ENCODE measurements at places on chromosomes 3 and 15.

DNA sequence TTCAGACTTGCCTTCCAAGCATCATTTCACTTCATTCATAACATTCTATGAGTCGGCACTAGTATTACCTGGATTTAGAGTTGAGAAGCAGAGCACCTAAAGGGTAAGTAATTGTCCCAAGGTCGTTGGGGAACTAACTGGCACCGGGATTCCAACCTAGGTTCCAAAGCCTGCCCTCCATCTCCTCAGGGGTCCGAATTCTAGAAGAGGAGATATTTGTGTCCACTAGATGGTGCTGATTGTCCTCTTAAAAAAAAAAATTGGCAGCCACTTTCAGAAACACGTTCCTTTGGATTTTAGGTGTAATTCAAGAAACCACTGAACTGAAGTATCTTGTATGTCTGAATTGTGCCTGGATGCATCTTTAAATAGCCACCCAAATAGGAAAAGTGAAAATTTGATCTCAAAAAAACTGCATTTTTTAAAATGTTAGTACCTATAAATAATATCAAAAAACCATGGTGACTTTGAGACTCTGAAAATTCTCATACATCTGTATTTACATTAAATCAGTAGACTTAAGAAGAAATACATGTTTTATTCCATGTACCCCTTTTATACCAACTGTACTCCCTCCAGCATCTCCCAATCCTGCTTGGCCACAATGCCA lies 3.9 kb upstream of the FSIP1 start:
- DNase-seq = peak; percentile 10

DNA sequence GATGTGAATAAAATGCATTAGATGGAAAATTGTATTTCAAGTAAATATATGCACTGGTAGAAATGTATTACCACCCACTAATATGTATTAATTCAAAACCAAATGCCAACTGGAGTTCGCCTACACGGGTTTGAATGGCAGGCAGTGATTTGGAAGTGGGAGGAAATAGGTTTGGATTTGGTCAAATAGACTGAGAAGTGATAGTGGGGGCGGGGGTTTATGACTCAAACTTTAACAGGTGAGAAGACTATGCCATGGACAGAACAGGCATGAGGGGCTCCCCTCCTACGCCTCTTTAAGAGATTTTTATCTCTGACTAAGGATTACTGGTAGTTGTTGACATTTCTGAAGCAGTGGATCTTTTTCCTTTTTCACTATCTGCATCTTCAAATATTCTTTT lies 677.8 kb downstream of the NTRK3 start:
- no peak for DNase-seq

DNA sequence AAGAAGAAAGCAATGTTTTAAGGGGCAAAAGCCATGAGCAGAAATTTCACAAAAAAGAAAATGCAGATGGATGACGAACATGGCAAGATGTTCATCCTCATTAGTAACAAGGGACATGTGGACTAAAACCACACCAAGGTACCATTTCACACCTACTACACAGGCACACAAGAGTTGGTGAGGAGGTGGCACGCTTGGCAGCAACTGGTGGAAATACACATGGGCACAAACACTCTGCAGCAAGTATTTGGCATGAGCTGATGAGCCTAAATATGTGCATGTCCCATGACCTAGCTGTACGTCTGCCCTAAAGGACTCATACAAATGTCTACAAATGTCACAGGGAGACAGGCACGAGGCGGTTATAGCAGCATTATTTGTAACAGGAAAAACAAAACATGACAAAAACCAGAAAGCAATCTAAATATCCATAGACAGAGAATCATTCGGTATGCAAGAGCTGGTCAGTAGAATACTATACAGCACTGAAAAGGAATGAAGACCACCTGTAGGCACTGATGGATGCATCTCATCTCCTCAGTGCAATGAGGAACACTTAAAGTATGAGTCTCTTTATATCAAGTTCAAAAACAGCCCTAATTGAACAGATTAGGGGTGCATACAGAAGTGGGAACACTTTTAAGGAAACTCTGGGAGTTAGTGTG lies 11.5 kb upstream of the FBLN2 start:
- no peak for DNase-seq

DNA sequence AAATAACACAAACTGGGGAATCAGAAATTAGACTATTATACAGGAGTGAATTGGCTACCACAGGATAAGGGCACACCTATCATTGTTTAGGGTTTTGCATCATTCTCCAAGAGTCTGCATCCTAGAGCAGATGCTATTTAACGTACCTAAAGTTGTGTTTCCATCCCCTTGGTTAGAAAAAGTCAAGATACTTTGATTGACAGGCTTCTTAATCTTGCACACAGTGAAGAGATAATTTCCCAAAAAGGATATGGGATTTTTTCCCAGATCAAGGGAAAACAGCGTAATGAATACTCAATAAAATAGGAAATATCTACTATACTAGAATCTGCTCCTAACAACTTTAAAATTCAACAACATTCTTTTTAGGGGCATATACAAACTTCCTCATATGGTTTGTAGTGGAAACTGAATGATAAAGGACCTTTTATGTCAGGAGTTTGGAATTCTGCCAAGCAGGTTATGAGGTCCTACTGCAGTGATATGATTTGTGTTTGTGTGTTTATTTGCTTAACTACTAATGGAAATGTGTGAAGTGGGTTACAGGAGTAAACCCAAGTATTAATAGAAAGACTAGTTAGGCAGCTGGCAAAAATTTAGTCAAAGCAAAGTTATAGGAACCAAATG lies 124.1 kb upstream of the MME start:
- no peak for DNase-seq

DNA sequence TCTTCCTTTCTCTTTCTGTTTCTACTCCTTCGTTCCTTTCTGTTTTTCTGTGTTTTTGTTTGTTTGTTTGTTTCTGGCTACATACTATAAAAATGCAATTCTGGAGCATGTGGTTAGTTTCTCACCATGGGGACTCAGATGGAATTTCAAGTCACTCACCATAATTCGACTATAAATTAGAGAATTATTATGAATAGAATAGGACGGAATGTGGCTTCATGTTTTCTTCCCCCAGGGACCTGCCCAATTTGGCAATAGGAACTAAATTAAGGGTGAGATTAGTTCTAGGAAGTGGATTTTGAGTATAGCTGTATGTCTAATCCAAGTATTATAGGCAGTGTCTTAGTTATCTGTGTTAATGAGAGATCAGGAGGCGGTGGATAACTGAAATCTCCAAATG lies 96.9 kb downstream of the THSD4 start:
- DNase-seq = no peak

- DNase-seq = no peak
Measured at GRCh38 chr15:65406424-65407000, 16.2 kb downstream of the IGDCC4 start.

DNA sequence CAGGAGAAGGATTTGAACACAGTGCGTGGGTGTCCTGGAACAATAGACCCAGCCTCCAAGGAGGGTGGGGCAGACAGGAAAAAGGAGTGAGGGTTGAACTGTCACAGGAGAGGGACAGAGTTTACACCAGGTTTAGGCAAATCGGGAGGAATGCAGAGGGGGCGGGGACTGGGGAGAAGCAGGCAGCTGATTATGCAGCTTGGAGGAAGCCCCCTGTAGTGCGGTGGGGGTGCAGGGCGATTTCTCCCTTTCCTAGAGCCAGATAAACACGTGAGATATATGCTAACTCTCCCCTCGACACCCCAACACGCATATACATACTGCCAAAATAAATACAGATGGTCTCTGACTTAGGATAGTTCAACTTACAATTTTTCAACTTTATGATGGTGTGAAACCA lies 108.6 kb upstream of the PRR20G start:
- no peak for DNase-seq

DNA sequence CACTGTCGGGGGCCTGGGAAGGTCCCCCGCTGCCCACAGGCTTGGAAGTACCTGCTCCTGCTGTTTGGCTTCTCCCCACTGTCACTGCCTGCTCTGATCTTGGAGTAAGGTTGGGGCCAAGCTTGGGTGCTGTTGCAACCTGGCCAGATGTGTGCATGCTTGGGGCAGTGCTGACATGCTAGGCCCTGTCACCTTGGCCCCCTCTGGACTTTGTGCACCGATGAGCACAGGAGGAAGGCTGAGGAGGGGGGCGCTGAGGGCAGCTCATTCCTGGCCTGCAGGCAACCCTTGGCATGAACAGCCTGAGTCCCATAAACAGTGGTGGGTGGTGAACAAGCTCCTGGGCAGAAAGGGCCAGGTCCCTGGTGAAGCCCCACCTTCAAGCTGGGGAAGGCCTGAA lies 4.0 kb upstream of the XCR1 start:
- DNase-seq = no peak

- DNase-seq = no peak
Measured at GRCh38 chr3:29701326-29701983, 420.6 kb downstream of the RBMS3 start.

DNA sequence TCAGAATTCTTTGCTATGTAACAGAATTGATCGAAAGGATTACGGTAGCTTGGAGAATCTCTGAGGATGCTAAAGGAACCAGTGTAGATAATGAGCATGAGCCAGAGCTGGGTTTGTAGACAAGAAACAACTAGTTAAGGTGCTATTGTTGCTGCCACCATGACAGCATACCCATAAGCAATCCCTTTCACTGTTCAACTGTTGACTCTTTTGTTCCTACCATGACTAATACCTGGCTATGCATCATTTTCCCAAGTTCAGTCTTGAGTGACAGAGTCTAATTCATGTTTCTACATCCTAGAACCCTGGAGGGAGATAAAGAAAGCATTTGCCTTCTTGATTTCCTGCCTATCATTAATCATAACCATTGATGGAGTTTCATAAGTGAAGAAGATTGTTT lies 600.3 kb downstream of the OTOL1 start:
- DNase-seq = no peak

GRCh38 chr3:190051641-190052040 lies 69.1 kb downstream of the P3H2 start:
- DNase-seq = no peak

- no peak for DNase-seq
Measured at GRCh38 chr3:46629551-46630517, 17.5 kb downstream of the FAM240A start.

GRCh38 chr3:149267565-149267964 lies 45.9 kb upstream of the CP start:
- DNase-seq = no peak

- no peak for DNase-seq
Measured at GRCh38 chr3:105744202-105744601, 124.6 kb downstream of the CBLB start.

GRCh38 chr3:111936191-111936841 lies 42.5 kb upstream of the ABHD10 start:
- DNase-seq = no peak

DNA sequence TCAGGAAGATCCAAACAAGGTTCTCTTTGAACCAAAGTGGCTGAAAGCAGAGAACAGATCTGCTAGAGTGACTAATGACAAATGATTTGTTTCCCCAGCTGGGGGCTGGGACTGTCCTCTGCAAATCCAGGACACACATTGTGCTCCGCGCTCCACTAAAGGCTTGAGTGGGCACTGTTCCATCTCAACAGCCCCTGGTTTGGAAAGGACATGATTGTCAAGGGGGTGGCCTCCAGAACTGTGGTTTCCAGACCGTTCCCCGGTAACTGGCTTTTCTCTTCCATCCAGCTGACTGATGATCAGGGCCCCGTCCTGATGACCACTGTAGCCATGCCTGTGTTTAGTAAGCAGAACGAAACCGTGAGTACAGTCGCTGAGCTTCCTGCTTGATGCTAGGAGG lies 91.0 kb downstream of the LRTM1 start:
- no peak for DNase-seq

GRCh38 chr15:86522721-86523120 lies 443.1 kb downstream of the AGBL1 start:
- DNase-seq = no peak

- no peak for DNase-seq
Measured at GRCh38 chr15:101048581-101049030, 129.4 kb downstream of the LRRK1 start.

- DNase-seq = peak; percentile 85
Measured at GRCh38 chr3:197186887-197187588, 111.4 kb downstream of the DLG1 start.

DNA sequence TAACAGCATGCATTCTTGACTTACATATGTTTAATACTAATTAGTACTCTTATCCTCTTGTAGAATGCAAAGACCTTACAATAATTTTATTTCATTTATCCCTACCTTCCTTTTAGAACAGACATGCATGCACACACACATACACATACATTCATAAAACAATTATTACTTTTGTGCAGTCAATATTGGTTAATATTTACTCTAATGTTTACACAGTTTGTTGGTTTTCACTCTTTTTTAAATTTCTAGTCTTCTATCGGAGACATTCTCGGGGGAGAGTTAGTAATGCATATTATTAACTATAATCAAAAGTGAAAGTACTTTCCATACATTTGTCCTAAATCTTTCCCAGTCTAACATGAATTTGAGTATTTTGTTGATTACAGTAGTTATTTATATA lies 317.7 kb upstream of the DPH6 start:
- DNase-seq = no peak

GRCh38 chr3:196063456-196063855 lies 18.4 kb downstream of the TFRC start:
- no peak for DNase-seq
